ENCODE measurements at places on chromosomes 3 and 15.

GRCh38 chr3:97959872-97960271 is 12.4 kb downstream of the RIOX2 start:
- DNase-seq = no peak

DNA sequence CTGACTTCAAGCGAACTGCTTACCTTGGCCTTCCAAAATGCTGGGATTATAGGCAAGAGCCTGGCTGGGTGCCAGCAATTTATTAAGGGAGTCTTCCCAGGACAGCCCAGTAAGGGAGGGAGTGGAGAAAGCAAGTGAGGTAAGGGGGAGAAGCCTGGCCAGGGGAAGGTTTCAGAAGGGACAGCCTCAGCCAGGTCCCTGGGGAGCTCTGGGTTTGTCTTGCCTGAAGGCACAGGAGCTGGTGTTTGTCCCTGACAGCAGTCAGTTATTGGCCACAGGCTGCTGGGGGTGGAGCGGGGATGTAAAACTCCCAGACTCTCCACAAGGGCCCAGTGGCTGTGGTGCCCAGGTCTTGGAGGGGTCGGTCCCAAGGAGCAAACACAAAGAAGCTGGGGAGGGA is 33.0 kb upstream of the CDCP1 start:
- DNase-seq = no peak

DNA sequence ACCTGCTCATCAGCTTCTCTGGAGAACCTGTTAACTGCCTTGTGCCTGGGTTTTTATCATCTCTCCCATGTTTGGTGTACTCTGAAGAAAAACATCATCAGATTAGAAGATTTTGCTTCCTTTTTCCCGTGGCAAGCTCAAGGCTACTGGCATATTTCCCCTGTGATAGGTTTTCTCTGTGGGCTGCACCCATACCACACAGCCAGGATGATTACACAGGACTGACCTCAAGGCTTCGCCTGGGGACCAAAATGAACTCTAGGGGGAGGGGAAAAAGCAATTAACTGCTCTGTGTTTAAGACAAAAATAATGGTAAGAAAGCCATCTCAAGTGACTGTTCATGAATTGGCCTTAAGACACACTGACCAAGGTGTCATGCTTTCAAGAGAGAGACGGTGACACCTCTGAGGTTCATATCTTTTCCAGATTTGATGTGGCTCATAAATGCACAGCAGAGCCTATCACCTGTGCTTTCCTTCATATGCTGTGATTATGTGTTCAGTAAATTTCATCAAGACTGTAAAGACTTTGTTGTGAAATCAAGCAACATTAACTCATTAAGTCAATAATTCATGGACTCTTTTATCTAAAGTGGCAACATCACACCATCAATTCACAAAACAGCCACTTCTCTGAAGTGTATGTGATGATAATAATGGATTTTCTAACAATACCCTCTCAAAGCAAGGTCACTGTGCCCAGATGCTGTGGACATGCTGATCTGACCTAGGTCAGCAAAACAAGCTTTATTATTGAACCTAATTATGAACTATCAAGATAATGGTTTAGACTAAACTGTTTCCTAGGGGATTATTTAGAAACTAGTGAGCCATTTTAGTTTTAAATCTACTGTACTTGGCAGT is 427.9 kb downstream of the WDR72 start:
- no peak for DNase-seq

DNA sequence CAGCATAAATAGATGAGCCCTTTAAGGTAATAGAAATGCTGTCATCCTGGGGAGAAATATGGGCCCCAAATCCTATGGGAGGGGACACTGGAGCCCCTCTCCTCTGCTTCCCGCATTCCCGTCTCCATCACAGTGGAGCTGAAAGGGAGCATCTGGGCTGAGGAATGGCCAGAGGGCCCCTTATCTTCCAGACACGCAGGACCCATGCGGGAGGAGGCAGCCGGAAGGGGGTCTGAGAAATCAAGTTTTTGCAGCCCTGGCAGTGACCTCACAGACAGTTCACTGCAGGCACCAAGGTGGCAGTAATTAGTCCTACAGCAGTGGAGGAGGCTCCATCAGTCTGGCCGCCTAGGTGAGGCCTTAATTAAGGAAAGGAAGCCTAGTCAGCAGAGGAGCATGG is 80.2 kb downstream of the RAB11A start:
- DNase-seq = no peak

DNA sequence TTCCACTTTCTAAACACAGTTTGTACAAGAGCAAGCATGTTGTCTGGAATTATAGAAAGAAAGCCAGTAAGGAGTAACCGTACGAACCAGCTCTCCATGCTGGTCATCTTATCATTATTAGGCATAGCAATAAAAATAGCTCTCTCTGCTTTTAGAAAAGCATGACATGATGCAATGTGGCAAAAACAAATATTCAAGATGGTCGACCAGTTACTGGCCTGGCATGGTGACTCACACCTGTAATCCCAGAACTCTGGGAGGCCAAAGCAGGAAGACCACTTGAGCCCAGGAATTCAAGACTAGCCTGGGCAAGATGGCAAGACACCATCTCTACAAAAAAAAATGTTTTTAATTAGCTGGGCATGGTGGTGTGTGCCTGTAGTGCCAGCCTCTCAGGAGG is 2.6 kb upstream of the MAP4 start:
- DNase-seq = no peak
